Activated T-helper 1 cell treated with anti-CD3 and anti-CD28 coated beads, Interleukin-12 subunit alpha, Interleukin-12 subunit beta, Interleukin-2, Interleukin-4 antibody, amounts not matched to agents 30 ng/mL and 10 ng/mL and 1 ng/mL, durations not matched to agents 14 hours and 24 hours and 36 hours (primary cell): ENCODE measurements at places on chromosomes 5 and 9. TPM values are rescaled to one million over a fixed set of nuclear protein-coding genes. Genes with fewer than 3 reads are reported as not detected.

IFNB1 gene
- 0.23 TPM in 1 of 2 replicates, not detected in the other for total RNA-seq

ANKRD18B gene
- 1.2 and 3.5 TPM in 2 replicates for total RNA-seq

LCN2 gene
- total RNA-seq = not detected in 2 replicates

TMEM252 gene
- total RNA-seq = not detected in 2 replicates

CMYA5 gene
- total RNA-seq = 0.10 and 0.15 TPM in 2 replicates

CDX1 gene
- total RNA-seq = not detected in 2 replicates

LRRC19 gene
- total RNA-seq = not detected in 2 replicates

MFAP3 gene
- total RNA-seq = 24.3 and 29.9 TPM in 2 replicates

ANXA2R gene
- total RNA-seq = 0.88 and 0.93 TPM in 2 replicates

GRM6 gene
- not detected in 2 replicates for total RNA-seq

FOXD4L4 gene
- 0.10 and 0.23 TPM in 2 replicates for total RNA-seq

IFNA21 gene
- total RNA-seq = not detected in 2 replicates

FRRS1L gene
- total RNA-seq = not detected in 2 replicates

WNT8A gene
- total RNA-seq = not detected in 2 replicates
